ENCODE measurements at places on chromosomes 1 and 21. TPM values are rescaled to one million over a fixed set of nuclear protein-coding genes. Genes with fewer than 3 reads are reported as not detected.

FAM229A gene
- total RNA-seq: 4.4 TPM

DDAH1 gene
- total RNA-seq: 18.1 TPM

AADACL4 gene
- total RNA-seq: not detected

GBP5 gene
- not detected for total RNA-seq

LRRC38 gene
- total RNA-seq: not detected

LCE2C gene
- total RNA-seq: not detected

KCNQ4 gene
- total RNA-seq: 152 TPM

PADI2 gene
- 536 TPM for total RNA-seq

CYP4Z1 gene
- total RNA-seq: not detected

SLC2A5 gene
- total RNA-seq: 12.6 TPM

DNA sequence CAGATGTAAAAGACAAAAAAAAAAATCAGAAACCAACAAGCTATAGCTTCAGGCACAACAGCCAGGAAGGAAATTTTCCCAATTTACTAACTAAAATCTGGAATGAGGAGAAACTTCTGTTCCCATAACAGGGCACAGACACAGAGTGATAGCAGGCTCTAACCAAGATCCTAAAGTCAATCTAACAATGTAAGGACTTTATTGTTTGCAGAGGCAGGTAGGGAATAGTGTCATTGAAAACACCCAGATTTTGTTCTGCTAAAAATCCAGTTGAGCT is 166.6 kb upstream of the ATP1B1 start:
- DNase-seq: no peak

GRCh38 chr1:102834688-102835320 is 273.5 kb downstream of the COL11A1 start:
- no peak for DNase-seq

DNA sequence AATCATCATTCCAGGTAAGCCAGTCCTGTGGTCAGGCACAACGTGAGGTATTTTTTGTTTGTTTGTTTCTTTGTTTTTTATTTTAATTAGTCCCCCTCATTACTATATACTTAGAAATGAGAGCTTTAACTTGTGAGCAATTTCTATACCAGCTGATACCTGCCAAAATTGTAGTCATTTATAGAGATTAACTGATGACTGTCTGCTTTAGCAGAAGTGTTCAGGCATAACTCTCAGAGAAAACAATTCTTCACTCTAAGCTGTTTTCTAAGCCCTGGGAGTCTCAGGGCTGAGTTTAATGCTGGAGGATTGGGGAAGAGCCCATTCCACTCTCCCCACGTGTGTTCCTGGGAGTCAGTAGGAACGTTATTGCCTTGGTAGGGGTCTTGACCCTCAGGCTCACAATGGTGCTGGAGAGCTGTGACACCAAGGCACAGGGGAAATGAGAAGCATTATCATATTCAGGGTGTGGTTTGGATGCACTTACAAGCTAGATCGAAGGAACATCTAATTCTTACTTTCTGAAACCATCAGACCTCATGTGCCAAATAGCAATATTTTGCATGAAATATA is 168.2 kb downstream of the CLIC6 start:
- DNase-seq: no peak

GRCh38 chr1:189899686-189900425 is 577.8 kb downstream of the BRINP3 start:
- no peak for DNase-seq

GRCh38 chr1:216500273-216500967 is 77.2 kb upstream of the USH2A start:
- DNase-seq: no peak

DNA sequence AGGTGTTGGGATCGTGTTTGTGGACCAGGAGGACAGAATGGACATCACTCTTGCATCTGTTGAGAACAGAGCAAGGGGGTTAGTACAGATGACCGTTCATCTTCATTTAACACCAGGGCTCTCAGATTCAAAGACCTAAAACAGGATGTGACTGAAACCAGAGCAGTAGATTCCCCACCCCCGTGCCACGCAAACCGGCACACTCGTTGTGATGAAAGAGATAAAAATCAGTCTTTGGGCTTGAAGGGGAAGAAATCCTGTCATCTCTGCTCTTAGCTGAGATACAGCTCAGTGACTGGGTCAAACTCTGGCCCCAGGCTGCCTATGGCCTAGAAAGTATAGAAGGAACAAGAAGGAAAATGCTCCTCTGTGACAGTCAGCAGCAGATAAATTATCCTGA is 146.2 kb upstream of the KRTAP19-8 start:
- no peak for DNase-seq

GRCh38 chr1:38997901-38998190 is 6.8 kb downstream of the AKIRIN1 start:
- DNase-seq: no peak

DNA sequence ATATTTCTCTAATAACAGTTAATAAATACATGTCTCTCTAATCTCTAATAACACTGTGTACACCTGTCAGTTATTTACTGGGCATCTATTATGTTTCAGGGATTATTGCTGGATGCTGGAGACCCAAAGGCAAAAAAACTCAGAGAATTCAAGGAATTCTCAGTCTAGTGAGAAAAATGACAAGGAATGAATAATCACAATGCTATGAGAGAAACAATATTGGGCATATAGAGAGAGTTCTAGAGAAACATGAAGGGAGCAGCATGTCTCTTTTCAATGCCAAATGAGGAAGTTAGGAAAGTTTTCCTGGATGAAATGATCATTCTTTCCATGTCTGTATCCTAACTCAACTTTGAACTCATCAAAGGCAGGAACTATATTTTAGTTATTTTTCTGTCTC is 82.8 kb downstream of the TNFSF18 start:
- DNase-seq: no peak

DNA sequence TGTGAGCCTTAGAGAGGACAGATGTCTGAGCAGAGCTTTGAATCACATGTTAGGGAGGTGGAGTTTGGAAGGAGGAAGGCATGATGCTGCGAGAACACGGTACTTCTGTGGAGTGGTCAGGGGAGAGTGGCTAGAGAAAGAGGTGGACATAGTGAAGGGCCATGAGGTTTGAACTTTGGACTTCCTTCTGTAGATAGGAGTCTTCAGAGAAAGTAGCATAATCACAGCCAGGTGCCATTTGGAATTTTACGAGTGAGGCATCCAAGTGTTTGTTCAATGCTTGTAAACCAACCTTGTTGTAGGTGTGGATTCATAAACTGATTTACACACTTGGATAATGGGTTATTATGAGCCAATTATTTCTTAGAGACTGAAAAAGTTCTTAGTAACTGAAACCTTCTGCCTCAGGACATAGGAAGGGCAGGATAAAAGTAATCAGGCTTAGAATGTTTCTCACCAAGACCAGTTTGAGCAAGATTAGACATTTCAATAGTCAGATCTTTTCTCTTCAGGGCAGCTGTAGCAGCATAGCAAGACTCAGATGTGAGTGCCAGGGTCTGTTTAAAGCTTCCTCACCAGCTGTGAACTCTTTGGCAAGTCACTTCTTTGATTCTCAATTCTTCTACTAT is 83.5 kb upstream of the HMCN1 start:
- DNase-seq: no peak

- DNase-seq: no peak
Measured at GRCh38 chr1:61322008-61322744, 239.8 kb downstream of the NFIA start.

DNA sequence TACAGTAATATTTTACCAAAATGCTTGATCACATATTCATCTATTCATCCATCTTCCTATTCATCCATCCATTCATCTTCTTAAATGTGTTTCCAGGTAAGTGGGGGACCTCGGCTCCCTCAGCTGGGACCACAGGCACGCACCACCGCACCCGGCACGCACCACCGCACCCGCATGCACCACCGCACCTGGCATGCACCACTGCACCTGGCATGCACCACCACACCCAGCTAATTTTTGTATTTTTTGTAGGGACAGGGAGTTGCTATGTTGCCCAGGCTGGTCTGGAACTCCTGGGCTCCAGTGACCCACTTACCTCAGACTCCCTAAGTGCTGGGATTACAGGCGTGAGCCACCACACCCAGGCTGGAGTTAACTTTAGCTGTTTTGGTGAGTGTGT is 21.2 kb downstream of the ACTRT2 start:
- DNase-seq: no peak

DNA sequence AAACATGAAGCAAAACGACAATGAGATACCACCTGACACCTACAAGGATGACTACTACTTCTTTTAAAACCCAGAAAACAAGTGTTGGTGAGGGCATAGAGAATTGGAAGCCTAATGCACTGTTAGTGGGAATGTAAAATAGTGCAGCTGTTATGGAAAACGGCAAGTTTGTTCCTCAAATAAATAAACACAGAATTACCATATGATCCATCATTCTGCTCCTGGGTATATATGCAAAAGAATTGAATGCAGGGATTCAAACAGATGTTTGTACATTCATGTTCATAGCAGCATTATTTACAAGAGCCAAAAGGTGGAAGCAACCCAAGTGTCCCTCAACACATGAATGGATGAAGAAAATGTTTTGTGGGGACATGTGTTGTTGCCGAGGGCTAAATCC is 1.4 kb upstream of the S100A8 start:
- DNase-seq: no peak

GRCh38 chr1:25257196-25257595 is 9.9 kb upstream of the RSRP1 start:
- DNase-seq: no peak

- no peak for DNase-seq
Measured at GRCh38 chr1:208203848-208204609, 40.2 kb downstream of the PLXNA2 start.

GRCh38 chr1:16204634-16205333 is 7.7 kb downstream of the ARHGEF19 start:
- DNase-seq: no peak

GRCh38 chr1:10641976-10642375 is 154.5 kb downstream of the CASZ1 start:
- DNase-seq: no peak

DNA sequence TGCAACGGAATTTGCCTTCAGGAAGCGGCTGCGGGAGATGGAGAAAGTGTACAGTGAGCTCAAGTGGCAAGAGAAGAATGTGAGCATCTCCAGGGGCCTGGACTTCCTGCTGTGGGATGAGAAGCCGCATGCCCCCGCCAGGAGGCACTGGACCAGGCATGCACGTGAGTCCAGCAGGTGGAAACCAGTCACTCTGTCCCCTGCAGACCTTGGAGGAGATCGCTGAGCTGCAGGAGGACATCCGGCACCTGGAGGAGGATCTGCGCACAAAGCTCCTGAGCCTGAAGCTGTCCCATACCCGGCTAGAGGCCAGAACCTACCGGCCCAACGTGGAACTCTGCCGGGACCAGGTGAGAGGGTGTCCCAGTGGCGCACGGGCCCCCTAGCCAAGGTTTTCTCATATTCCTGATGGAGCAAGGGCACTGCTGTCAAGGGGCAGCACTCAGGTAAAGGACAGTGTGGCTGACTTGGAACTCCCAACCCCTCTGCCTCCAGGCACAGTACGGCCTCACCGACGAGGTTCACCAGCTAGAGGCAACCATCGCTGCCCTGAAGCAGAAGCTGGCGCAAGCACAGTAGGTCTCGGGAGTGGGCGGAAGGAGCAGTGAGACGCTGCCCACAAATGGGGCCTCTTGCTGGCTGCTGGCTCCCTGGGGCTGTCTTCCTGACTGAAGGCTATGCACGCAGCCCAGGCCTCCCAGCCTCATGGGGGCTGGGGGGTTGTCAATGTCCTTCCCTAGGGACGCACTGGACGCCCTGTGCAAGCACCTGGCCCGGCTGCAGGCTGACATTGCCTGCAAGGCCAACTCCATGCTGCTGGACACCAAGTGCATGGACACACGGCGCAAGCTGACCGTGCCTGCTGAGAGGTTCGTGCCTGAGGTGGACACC is 1.2 kb upstream of the ADPRS start:
- no peak for DNase-seq

Data from myocyte (in vitro differentiated cells).